Cortex of kidney (tissue), 1 donor: ENCODE measurements at places on chromosomes 7 and 10.

GRCh38 chr10:12194752-12195271, 879 bp downstream of the NUDT5 start:
- no peak for DNase-seq

GRCh38 chr7:54898659-54899340, 120.0 kb upstream of the EGFR start:
- no peak for DNase-seq

GRCh38 chr10:83007510-83007909, 1131.8 kb upstream of the GHITM start:
- no peak for DNase-seq

DNA sequence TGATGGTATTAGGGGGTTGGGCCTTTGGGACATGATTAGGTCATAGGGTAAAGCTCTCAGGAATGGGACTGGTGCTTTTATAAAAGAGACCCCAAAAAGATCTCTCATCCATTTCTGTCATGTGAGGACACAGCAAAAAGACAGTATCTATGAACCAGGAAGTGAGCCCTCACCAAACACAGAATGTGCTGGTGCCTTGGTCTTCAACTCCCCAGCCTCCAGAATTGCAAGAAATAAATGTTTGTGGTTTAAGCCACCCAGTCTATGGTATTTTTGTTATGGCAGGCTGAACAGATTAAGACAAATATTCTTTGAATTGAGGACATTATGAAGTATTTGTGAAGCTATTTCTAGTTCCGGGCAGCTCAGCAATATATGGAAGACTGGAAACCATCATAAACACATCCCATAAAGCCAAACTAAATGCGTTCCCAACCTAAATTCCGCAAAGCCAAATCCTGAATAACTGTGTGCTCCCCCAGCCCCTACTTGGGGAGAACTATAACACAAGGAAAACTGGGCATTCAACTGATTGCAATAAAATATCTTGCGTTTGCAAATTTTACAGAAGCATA, 153.7 kb downstream of the GALNT17 start:
- no peak for DNase-seq

DNA sequence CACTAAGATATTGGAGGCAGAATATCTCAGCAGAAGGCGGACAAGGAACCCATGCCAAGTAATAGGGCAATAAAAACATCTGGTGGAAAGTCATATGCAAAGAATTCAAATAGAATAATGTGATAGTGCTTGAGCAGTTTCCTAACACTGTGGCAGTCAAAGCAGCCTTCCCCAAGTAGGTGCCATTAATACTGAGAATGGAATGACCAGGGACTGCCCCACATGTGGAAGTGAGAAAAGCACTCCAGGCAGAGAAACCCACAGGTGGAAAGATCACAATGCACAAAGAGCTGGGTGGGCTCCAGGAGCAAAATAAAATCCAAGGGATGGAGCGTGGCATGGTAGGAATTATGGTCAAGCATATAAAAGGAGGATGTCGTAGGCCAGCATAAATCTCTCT, 64.4 kb upstream of the NME8 start:
- DNase-seq, result no peak

GRCh38 chr10:35409094-35409582, 72.8 kb downstream of the CCNY start:
- DNase-seq, result no peak

DNA sequence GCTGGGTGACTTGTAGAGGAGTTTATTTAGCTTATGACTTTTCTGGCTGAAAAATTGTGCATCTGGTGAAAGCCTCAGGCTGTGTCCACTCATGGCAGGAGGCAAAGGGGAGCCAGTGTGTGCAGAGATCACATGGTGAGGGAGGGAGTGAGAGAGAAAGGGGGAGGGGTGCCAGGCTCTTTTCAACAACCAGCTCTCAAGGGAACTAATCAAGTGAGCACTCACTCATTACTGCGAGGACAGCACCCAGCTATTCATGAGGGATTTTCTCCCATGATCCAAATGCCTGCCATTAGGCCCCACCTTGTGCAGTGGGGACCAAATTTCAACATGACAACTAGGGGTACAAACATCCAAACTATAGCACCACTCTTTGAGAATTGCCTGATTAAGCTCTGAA, 590.2 kb downstream of the MAGI2 start:
- no peak for DNase-seq

DNA sequence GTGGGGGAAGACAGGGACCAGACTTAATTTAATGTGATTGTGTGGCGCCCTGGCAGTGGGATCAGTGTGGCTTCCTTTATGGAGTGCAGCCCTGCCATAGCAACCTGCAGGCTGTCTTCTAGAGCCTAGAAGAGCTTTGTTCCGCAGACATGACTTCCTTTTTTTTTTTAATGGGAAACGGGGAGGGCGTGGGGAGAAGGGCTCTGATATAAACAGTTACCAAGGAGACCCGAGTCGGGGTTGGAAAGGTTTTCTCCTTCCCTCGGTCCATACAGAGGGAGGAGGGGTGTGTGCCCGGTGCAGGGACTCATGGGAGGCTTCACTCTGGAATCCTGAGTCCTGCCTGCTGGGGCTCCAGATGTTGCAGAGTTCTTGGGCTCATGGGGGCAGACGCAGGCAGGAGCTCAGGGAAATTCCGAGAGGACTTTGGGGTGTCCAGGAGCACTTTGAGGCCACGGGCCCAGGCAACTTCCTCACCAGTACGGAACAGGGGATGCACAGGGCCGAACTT, 26.9 kb downstream of the TMEM120A start:
- no peak for DNase-seq

GRCh38 chr7:106358103-106358663, 73.4 kb upstream of the NAMPT start:
- no peak for DNase-seq

DNA sequence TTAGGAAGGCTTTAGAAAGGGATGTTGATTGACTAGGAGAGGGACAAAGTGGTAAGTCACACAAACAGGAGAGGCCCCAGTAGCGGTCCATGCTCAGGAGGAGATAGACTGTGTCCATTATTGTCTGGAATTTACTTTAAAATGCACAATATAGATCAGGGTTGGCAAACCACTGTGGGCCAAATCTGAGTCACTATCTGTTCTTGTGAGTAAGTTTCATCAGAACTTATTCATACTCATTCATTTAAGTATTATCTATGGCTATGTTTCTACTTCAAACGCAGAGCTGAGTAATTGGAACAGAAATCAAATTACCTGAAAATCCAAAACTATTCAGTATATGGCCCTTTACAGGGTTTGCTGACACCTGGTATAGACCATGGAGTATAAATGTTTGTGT, 166.5 kb downstream of the COL28A1 start:
- no peak for DNase-seq

GRCh38 chr7:14839307-14839706, 63.2 kb downstream of the DGKB start:
- DNase-seq, result no peak

- no peak for DNase-seq
Observed at GRCh38 chr10:18418541-18419215, 232.7 kb downstream of the NSUN6 start.

DNA sequence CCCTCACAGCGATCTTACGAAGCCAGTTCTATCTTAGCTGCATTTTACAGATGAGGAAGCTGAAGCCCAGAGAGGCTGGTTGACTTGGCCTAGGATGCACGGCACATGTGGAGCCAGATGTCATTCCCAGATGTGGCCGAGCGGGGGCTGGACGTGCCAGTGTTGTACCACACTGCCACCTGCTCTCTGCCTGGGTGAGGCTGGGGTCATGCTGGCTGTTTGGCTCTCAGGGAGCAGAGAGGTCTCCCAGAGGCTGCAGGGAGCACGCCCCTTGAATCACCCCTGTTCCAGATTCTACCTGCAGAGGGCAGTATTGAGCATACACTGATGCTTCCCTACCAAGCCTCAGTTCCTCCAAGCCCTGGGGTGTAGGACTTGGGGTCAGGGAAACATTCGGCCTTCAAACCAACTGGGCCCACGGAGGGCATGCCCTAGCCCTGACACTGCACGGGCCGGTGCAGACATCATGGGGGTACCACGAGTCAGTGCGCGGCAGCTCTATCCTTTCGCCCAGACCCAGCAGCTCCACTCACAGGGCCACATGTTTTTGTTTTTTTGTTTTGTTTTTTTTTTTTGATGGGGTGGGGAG, 3.8 kb upstream of the GTF2IRD1 start:
- DNase-seq, result no peak

GRCh38 chr10:58016614-58017013, 251.1 kb downstream of the IPMK start:
- no peak for DNase-seq

GRCh38 chr7:151282111-151282510, 33.6 kb upstream of the SMARCD3 start:
- DNase-seq, result no peak

DNA sequence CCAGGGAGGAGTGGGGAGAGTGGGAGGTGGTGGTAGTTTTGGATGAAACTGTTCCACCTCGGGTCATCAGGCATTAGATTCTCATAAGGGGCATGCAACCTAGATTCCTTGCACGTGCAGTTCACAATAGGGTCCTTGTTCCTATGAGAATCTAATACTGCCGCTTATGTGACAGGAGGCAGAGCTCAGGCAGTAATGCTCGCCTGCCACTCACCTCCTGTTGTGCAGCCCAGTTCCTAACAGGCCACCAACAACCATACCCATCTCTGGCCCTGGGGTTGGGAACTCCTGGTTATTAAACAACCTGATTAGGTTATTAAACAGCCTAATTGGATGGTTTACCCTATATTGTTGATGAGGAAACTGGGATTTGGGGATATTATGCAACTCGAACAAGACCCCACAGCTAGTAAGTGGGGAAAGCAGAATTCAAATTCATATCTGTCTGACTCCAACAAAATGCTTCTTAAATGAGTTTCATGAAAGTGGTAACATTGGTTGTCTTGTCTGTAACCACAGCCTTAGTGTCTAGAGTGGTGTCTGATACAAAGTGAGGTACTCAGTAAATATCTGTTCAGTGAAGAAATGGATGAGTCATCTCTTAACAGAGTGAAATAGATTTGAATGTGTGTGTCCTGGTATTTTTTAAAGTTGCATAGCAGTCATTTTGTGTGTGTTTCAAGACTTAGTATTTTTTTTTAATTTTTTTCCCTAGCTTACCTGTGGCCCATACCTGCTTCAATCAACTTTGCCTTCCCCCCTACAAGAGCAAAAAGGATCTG, 101.6 kb downstream of the HECTD2 start:
- DNase-seq, result no peak

- no peak for DNase-seq
Observed at GRCh38 chr10:102612964-102613275, 31.4 kb upstream of the TRIM8 start.

- DNase-seq, result no peak
Observed at GRCh38 chr10:98321186-98321780, 53.3 kb upstream of the LOXL4 start.

DNA sequence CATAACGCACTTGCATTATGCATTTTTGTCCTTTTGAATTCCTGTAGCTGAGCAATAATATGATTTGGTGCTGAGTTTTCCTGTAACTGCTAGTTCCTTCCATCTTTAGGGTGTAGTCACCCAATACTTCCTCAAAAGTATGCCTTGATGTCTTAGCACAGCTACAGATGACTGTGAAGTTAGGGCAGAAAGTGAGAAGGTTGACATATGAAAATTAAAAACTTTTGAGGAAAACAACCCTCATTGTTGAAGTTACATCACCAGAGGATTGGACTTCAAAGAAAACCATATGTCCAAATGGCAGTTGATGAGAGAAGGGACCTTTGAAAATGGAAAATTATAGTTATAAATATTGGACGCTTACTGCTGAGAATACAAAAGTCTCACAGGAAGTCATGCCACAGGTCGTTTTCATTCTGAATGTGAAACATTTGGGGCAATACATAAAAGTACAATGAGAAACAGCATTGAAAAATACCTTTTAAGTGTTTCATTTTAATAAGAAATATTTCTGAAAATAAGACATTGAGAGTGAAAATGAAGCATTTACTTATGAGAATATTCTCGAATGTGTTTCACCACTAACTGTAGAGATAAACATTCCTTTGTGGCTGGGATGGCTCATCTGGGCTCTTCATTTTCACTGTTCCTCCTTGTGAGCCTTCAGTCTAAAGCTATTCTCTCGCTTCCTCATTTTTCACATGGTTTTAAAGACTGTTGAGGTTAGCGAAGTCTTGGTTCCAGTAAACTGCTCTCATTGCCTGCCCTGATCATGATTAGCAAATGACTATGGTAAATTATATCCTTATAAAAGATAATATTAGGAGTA, 61.4 kb upstream of the NME8 start:
- no peak for DNase-seq

DNA sequence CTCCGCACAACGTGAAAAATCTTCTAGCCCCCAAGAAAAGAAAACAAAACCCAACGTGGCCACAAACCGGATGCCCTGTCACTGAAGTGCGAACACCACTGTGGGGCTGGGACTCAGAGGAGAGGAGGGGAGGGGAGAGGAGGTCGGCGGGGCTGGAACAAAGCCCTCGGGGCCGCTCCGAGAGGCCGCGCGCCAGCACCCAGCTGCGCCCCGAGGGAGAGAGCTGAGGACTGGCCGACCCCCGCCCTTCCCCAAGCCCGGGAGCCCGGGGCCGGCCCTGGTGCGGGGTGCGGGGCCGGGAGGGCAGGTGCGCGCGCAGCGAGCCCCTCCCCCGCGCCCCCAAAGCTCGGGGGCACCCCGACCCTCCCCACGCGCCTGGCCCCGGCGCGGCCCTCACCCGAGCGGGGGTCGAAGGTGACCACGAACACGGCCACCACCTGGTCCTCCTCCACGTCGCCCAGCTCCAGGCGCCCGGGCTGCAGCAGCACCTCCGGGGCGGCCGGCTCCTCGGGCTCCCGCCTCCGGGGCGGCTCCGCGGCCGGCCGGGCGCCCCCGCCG, 398 bp downstream of the DENND11 start:
- no peak for DNase-seq

DNA sequence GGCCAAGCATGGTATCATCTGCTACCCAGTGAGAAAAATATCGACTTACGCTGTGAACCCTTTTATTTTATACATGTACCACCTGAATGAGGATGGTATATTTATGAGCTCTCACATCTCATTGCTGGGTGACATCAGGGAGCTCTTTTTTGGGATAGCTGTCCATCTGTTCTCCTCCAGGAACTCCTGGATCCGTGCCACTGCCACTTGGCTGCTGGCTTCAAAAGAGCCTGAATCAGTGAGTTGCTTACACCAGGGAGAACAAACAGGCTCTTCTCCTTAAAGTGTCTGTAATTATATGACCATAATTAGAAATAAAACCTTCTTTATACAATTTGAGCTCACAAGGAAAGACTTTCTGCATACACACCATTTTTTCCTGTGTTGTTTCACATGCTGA, 106.2 kb downstream of the KAT6B start:
- DNase-seq, result no peak

DNA sequence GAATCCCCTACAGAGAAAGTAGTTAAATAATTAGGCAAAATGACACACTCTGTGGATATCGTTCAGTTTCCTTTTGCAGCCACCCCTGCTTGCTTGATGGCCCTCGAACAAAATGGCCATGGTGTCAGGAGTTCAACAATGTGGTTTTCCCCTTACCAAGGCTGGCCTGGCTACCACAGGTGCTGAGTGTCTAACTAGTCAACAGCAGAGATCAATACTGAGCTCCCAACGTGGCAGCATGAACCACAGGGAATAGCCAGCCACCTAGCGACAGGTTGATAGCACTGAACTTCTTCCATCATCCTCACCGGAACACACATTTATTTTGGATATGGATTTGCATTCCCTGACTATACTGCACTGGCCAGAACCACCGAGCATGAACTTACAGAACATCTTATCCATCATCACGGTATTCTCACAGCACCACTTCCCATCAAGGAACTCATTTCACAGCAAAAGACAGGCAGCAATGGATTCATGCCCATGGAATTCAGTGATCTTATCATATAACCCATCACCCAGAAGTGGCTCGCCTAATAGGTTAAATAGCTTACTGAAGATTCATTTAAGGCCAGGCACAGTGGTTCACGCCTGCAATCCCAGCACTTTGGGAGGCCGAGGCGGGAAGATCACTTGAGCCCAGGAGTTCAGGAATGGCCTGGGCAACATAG, 6.3 kb downstream of the C10orf67 start:
- DNase-seq, result no peak
